ENCODE measurements at places on chromosomes 7 and 10. TPM values are rescaled to one million over a fixed set of nuclear protein-coding genes. Genes with fewer than 3 reads are reported as not detected.
A peak's percentile ranks its signal among the peaks of the same experiment; 100 is the strongest.

- no peak for DNase-seq
Measured at GRCh38 chr10:1652151-1652550, 85.2 kb downstream of the ADARB2 start.

DNA sequence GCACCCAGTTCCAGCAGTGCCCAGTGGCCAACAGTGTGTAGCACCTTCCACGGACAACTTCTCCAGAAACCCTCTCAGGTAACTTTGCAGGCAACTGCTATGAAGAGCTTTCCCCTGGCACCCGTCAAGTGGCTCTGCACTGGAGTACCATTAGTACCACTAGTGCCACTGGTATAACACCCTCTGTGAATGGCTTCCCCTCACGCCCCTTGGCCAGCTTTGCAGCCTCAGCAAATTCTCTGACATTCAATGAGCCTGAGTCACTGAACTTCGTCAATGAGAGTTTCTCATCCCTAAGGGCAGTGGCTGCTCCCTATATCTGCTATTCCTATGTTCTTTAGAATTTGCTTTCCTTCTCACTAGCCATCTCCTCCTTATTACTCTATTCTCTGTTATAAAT, 7.6 kb upstream of the HERPUD2 start:
- DNase-seq: no peak

DNA sequence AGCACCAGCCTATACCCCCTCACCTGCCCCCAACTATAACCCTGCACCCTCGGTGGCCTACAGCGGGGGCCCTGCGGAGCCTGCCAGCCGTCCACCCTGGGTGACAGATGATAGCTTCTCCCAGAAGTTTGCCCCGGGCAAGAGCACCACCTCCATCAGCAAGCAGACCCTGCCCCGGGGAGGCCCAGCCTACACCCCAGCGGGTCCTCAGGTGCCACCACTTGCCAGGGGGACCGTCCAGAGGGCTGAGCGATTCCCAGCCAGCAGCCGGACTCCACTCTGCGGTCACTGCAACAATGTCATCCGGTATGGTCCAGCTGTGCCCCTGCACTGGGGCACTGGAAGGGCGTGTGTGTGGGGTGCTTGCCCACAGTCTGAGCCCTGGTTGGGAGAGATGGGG, 40.0 kb upstream of the BMPR1A start:
- no peak for DNase-seq

DNA sequence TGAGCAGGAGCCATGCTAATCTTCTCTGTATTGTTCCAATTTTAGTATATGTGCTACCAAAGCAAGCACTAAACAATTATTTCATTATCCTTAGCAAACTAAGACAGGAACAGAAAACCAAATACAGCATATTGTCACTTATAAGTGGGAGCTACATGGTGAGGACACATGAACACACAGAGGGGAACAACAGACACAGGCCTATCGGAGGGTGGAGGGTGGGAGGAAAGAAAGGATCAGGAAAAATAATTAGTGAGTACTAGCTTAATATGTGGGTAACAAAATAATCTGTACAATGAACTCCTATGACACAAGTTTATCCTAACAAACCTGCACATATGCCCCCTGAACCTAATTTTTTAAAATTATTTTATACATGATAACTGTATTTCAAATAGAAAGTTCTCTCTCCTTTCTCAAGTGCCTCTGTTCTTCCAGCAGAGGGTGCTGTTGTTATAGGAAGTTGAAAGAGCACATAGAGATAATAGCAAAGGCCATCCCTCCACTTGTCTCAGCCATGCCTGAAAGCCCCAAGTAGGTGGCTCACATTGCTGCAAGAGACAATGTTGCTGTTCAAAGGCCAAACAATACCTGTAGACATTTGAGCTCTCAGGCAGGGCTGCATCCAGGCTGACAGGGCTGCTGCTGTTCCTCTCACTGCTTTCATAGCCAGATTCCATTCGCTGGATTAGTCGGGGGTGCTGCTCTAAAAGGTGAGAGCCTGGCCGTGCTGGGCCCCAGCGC, 33.4 kb upstream of the PPP3CB start:
- DNase-seq: peak; percentile 79

- no peak for DNase-seq
Measured at GRCh38 chr7:111232249-111233084, 141.5 kb downstream of the LRRN3 start.

GRCh38 chr7:50396856-50397255, 53.3 kb downstream of the FIGNL1 start:
- DNase-seq: peak; percentile 34

- DNase-seq: peak; percentile 25
Measured at GRCh38 chr7:114087653-114088469, 169.1 kb upstream of the PPP1R3A start.

DNA sequence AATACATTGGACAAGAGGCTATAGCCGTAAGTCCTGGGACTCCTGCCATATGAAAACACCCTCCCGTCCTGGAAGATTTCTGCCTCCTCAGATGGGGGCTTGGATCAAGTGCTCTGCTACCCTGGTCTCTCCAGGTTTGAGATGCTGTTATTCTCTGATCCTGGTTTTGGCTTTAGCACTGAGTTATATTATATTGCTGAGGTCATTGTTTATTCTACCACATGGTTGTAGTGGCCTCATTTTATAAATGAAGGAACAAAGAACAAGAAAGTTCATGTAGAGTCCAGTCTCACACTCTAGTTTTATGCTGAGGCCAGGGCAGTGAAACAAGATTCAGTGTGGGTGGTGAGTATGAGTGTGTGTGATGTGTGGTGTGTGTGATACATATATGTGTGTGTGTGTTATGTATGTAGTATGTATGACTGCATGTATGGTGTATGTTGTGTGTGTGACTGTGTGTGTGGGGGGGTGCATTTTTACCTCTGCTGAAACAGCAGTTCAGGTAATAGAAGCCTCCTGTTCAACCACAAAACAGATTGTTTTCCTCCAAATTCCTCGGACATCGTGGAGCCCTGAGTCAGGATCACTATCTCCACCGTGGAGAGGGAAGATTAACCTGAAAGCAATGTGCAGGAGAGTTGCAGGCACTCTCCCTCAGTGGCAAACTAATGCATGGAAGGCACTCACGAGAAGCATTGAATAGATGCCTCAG, 80.7 kb downstream of the C7orf25 start:
- DNase-seq: no peak

- no peak for DNase-seq
Measured at GRCh38 chr7:80159802-80160201, 25.2 kb downstream of the GNAI1 start.

DNA sequence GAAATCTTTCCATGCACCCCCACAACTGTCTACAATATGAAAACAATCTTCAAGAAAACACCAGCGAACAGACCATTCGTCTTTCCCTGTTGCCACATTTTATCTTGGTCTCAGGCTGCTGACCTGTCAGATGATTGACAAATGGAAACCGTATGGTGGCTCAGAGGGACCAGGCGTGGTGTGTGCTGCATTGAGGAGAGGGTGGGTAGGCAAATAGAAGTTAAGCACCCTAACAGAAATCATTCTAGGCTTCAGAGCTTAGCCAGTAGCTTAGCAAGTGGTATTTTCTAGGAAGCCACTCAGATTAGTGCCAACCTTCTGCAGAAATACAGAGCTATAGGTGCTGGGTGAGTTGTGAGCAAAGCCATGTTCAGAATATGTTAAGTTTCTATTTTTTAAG, 114.9 kb downstream of the DPP6 start:
- no peak for DNase-seq

DNA sequence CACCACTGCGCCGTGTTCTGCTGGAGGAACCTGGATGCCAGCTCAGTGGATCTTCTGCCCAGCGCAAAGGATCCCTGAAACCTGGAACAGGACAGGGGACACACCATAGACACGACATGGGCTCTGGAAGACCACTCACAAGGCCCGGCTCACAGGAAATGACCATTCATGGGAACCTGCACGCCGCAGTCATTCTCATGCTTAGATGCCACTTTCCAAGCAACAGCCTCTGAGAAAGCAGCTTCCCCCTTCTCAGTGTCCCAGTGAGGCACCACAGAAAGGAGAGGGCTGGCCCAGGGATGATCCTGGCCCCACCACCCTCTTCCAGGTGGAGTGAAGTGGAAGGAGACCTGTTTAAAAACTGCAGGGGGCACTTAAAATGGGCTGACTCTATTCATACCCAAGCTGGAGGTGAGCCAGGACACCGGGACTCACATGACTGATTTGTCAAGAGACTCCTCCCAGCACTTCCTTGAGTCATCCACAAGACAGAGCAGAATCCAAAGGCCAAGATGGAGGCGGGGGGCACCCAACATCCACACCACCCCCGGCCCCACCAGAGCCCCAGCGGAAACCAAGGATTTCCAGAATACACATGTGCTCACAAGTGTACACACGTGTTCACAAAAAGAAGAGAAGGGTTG, 11.2 kb downstream of the CTBP2 start:
- DNase-seq: no peak

DNA sequence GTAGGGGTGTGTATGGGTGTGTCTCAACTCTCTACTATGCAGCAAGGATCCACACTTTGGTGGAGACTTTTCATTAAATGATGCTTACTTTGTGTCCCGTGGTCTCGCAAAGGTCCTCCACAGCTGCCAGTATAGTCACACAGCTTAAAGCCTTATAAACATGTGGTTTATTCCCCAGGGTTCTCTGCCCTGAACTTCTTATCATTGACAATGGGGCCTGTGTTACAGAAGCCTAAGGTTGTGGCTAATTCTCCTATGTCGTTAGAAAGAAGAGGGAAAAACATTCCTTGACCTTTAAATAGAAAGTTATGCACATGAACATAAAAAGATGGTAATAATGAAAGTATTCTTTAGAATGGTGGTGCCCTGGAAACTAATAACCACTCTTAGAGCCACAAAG, 201.4 kb downstream of the INHBA start:
- no peak for DNase-seq

- peak; percentile 43 for DNase-seq
Measured at GRCh38 chr10:62243647-62243997, 25.0 kb downstream of the RTKN2 start.

DNA sequence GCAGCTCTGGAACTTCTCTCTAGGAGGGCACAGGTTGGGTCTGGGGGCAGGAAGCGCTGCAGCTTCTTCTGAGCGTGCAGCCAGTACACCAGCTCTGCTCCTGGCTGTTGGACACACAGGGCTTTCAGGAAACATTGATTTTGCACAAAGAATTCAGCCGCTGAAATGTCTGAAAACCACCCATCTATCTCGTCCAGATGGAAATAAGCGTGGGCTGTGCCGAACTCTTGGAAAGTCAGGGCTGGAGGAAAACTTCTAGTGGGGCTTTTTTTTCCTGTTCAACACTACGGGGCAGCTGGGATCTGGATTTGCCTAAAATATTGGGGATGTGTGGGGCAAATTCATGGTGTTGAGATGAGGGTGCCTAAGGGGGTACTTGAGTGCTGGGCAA, 31.2 kb downstream of the PALD1 start:
- DNase-seq: no peak

- DNase-seq: no peak
Measured at GRCh38 chr7:43394441-43395130, 188.3 kb upstream of the STK17A start.

DNA sequence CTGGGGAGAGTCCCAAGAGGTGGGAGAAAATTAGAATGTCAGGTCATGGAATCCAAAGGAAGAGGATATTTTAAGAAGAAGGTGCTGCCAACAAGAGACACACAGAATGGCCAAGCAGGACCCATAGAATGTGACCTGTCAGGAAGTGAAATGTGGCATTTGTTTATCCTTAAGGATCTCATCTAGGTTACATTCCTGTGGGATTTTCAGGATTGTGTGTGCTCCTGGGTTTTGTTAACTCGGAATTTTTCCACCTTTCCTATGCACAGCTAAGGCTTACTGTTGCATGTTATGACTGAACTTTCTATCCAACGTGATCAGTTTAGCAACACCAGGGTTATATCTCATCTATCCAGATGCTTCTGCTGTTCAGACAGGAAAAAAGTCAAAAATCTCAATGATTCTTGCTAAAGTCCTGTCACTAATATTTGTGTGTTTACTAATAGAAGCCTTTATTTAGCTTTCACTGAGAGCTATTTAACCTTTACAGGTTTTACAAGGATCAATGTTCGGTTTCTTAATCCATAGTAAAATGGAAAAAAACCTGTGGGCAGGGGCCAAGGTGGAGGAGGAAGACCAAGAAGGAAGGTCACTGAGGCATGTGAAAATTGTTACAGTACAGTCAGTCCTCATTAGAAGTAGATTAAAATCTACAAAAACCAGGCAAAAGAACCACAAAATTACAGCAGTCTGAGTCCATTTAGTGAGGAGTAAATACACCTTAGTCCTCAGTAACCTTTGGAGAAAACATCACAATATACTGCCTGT, 437.8 kb upstream of the NPVF start:
- DNase-seq: no peak

The H2BK1 gene
- not detected for polyA plus RNA-seq

The CCDC172 gene
- not detected for polyA plus RNA-seq

The PROSER2 gene
- not detected for polyA plus RNA-seq

The NODAL gene
- polyA plus RNA-seq: 0.07 TPM

The PAX2 gene
- 0.07 TPM for polyA plus RNA-seq
